Vagina (tissue), 2 donors: ENCODE measurements at places on chromosomes 3 and 15. TPM values are rescaled to one million over a fixed set of nuclear protein-coding genes. Genes with fewer than 3 reads are reported as not detected.

- no peak for DNase-seq
These were observed 453.7 kb downstream of the NAALADL2 start for GRCh38 chr3:175312791-175313190.

GRCh38 chr15:73633991-73634495 lies 854 bp upstream of the NPTN start:
- no peak for DNase-seq

- no peak for DNase-seq
These were observed 302.9 kb upstream of the ARHGEF26 start for GRCh38 chr3:153818338-153818737.

DNA sequence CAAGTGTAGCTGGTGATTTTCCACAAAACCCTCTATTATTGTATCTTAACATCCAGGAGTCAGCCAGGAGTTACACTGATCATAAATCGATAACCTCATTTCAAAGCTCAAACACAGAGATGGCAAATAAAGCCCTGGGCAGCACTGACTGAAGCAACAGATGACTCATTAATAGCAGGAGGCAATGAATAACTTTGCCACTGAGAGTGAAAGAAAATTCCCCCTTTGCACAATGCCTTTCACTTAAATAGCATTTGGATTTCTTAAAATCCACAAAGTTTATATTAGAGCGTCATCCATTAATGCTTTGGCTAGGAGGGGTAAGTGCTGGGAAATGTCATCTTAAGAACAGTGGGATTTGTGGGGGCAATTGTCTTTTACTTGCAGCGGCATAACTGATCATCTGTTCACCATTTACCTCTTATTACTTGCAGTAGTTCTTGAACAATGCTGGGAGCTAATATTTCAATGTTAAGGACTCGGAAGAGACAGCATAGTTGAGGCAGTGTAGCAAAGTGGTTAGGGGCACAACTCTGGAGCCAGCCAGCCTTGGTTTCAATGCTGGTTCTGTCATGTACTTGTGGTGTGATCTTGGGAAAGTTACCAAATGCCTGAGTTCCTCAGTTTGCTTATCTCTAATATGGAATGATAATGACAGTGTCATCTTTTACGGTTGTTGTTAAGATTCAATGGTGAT lies 630.4 kb upstream of the TBL1XR1 start:
- DNase-seq = no peak

GRCh38 chr3:17680530-17680929 lies 61.9 kb downstream of the TBC1D5 start:
- no peak for DNase-seq

The DGKG gene
- total RNA-seq = 2.5 TPM

The RHOV gene
- total RNA-seq = 32.9 TPM

DNA sequence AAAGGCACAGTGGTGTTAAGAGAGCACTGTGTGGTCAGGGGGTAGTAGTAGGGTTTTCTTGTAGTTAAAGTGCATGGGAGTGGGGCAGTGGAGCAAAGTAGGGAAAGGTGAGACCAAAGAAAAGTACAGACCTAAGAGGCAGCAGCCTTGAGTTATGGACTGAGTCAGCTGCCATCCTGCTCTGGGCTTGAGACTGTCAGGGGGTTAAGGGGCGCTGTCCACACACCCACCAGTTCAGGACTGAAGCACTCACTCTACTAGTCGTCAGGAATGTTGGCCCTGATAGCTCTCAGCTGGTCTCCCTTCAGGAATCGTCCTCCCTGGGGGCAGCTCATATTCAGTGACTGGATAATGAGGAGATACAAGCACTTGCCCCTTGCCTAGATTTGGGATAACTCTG lies 7.9 kb downstream of the CCR4 start:
- DNase-seq = peak; percentile 52

- DNase-seq = no peak
These were observed 579.5 kb downstream of the PDCD6IP start for GRCh38 chr3:34377961-34378360.

DNA sequence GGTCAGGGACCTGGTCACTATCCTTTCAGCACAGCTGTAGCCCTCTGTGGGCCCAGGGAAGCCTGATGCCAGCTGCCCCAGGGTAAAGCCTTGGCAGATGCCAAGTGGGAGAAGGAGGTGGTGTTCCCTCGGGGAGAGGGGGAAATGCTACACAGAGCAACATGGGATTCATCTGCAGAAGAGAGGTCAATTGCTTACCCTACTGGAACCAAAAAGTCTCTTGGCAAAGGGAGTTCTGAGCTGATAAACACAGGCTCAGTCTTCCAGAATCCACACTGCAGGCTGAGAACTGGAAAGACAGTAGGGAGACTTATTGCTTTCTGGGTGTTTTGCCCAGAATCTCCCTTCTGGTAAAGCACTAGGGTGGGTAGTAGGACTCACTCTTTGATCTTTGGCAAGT lies 100.1 kb upstream of the NEO1 start:
- no peak for DNase-seq

DNA sequence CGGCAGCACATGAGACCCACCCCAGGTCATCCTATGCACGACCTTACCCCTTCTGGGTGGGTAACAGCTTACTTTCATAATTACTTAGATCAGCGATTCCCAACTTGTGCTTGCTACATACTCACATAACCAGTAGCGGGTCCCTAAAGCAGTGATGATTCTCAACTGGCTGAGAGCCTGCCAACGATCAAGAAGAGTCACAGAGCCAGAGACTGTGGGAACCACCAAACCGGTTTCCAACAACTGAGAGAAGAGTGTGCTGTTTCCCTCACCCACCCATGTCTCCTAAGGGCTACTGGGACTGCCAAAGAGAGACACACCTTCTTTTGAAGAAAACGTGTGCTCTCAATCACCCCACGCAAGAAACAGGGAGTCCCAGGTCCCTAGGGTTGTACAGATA lies 12.0 kb upstream of the XXYLT1 start:
- no peak for DNase-seq

The PPM1L gene
- 14.2 TPM for total RNA-seq

DNA sequence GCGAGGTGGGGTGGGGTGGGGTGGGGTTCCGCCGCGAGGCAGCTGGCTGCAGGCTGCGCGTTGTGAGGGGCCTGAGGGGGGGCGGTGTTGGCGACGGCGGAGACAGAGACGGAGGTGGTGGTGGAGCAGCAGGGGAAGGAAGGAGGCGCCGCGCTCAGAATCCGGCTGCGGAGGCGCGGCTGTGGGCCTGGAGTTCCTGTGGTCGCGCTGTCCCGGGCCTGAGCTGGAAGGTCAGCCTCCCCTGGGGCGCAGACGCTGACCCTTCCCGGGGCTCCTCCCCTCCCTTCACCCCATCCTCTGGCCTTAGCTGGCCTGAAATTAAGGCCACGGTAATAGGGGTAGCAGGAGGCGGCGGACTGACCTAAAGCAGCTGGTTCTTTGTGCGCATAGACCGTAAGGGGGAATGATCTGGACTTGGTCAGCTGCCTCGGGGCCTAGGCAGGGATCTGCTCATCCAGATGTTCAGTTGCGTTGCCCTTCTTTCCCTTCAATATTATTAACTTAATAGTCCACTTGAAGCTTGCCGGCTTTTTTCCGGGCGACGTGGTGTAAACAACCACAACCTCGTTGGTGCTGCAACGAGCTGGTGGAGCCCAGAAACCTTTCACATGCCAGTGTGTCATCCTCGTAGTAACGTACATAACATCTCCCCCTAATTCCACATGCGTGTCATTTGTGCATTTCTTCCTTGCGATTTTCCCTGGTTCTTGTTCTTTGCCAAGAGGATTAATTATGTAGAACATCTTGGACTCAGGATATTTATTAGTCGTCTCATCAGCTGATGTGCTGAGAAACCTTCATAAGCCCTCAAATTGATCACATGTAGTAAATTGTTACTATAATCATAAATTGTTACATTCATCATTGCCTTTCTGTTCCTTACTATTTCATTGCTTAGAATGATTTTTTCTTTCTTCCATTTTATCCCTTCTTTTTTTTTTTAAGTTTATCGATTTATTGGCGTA lies 626 bp downstream of the SEC62 start:
- no peak for DNase-seq

GRCh38 chr3:187889601-187890404 lies 144.5 kb upstream of the BCL6 start:
- DNase-seq = no peak

GRCh38 chr3:46092702-46093080 lies 65.4 kb upstream of the XCR1 start:
- DNase-seq = no peak

The RPS27L gene
- total RNA-seq = 74.6 TPM

- DNase-seq = no peak
These were observed 462.1 kb downstream of the MFSD1 start for GRCh38 chr3:159263750-159264553.

DNA sequence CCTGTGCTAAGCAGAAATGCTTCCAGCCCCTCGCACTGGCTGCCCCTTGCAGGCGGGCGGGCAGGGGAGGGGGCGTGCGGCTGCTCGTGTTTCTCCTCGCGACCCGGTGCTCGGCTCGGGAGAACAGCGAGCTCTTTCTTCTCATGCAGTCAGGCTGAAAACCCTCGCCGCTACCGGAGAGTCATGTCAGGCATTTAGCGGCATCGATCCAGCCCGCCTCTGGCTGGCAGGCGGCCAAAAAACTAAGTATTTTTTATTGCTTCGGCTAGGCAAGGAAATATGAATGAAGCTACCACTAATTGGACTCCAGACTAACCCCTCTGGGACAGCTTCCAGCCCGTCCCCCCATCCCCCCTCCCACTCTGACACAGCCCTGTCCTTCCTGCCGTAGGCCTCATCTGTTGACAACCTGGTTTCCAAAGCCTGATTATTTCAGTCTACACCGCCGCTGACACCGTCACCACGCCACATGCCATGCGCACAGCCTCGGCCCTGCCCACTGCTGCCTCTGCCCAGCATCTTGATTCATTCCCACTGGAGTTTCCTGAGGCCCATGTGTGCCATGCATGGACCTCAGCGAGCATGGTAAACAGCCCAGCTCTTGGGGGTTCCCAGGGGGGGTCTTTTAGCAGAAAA lies 35.3 kb downstream of the TLE3 start:
- DNase-seq = no peak

DNA sequence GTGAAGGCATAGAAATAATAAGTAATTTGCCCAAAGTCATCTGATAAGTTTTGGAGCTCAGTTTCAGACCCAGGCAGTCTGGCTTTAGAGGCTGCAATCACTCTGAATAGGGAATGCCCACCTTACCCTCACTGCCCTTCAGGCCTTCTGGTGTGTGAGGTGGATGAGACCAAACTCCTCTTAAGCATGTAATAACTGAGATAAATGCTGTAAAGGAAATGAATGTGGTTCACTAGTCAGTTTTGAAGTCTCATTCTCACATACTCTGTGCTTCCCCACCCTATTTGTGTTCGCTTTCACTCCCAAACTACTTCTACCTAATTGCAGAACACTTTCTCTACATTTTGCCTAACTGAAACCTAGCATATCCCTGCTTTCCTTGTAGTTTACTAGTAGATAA lies 144.1 kb downstream of the FILIP1L start:
- DNase-seq = no peak

The CATSPER2 gene
- total RNA-seq = 9.1 TPM

DNA sequence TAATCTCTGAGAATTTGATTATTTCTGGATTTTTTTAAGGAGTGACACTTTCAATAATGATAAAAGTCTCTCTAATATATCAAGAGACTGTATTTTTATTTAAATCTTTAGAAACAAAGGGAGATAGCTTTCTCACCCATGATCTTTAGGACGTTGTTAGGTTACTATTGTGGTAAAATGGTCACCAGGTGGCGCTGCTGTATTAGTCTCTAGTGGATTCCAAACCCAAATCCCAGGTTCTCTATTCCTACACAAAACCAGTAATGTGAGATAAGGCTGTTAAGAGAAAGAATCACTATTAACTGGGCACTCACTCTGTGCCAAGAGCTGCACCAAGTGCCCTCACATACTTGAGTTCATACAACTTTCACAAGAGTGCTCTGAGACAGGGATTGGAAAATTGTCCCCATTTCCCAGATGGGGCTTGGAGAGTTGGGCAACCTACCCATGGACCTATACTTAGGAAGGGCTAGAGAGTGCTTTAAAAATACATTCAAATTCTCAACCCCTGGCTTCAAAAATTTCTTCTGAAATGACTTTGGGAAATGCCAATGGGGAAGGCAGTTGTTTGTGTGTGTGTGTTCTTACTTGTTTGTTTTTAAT lies 593.4 kb upstream of the TGFBR2 start:
- DNase-seq = no peak

DNA sequence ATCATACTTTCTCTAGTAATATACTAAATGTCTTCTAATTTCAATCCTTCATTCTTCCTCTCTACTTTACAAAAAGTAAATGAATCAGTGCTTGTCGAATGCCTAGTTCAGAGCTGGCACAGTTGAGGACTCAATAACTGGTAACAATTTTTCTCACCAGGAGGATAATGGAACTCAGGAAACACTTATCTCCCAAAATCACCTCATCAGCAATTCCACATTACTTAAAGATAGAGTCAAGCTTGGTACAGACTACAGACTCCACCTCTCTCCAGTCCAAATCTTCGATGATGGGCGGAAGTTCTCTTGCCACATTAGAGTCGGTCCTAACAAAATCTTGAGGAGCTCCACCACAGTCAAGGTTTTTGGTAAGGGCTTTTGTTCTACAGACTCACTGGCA lies 16.3 kb downstream of the ZBED2 start:
- no peak for DNase-seq

DNA sequence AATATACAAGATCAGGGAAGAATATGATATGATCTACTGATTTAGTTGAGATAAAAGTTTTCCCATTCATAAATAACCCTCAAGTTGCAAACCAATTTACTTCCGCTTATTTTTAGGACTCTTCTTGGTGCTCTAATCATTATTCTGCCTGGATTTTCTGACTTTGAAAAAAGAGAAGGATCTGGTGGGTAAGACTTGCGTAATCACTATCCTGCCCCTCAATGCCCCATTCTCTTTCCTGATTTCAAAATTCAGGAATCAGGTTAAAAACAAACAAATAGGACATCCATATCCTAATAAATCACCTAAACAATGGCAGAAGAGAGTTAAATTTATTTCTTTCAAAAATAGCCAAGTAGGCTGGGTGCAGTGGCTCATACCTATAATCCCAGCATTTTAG lies 127.5 kb downstream of the CLASP2 start:
- DNase-seq = no peak

DNA sequence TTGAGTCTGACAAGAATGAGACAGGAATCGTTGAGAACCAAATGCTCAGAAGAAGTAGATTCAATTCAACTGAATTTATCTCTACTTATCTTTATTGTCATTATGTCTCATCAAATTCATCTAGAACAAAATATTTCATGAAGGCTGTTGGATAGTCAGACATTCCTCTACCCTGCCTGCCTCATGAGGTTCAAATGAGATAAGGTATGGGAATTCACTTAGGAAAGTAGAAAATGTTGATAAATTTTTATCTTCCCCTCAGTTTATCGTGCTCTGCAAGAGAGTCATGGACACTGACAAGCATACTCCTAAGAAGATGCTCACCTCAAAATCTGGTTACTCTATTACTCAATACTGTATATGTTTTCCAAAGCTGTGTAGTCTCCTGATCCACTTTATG lies 149.7 kb upstream of the CDIN1 start:
- DNase-seq = no peak

DNA sequence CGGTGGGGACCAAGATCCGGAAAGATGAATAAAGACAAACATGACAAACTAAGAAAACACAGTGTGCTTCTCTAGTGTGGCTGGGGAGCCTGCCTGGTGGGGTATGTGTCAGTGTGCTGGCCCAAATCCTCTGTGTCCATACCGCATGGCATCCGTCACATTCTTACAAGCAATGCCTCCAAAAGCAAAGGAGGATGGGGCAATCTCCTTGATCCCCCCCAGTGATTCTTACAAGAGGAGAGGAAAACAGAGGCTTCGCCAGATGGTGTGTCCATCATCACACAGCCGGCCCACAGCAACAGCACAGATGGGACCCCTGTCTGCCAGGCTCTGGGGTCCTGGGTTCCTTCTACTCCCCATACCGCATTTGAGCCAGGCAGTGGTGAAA lies 558 bp upstream of the IL17RC start:
- no peak for DNase-seq

- peak; percentile 29 for DNase-seq
These were observed 29.5 kb downstream of the SLCO3A1 start for GRCh38 chr15:91882858-91883586.
